Right renal pelvis (tissue), 4 donors: ENCODE measurements at places on chromosomes 3 and 15. TPM values are rescaled to one million over a fixed set of nuclear protein-coding genes. Genes with fewer than 3 reads are reported as not detected.
A peak's percentile ranks its signal among the peaks of the same experiment; 100 is the strongest.

GRCh38 chr3:126540342-126540849, 16.4 kb downstream of the CHST13 start:
- DNase-seq, result no peak

- DNase-seq, result no peak
Measured at GRCh38 chr3:37824090-37824953, 37.4 kb upstream of the CTDSPL start.

DNA sequence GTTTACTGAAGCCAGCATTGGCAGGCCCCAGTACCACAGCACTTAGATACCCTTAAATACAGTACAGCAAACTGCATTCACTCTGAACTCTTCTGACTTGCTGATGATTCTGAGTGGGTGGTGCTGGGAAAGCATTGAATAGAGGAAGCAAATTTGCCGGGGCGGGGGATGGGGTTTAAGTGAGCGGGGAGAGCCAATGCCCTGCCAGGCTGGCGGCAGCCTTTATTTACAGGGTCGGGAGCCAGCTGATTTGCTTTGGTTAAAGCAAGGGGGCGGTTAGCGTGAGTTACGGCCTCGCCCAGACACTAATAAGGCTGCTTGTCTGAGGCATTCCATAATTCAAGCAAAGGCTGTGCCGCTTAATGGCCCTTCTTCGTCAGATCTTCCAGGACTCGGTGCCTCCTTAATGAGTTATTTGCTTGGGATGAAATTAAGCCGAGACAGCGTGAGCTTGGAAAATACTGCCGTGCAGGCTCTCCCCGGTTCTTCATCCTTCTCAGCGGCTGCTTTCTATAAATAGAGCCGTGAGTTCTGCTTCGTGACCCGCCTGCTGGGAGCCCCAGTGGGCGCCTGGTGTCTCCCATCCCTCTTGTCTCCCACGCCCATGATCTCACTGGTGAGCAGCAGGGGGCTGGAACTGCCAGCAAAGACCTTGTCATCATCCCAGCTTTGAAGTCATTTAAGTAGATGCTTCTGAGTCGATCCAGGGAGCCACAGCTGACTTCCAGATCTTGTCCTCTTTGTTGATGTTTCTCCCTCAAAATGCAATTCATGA, 25.8 kb downstream of the SPSB4 start:
- peak; percentile 74 for DNase-seq

- DNase-seq, result no peak
Measured at GRCh38 chr3:185960522-185961288, 22.9 kb upstream of the TRA2B start.

The CAND2 gene
- polyA plus RNA-seq, result 8.8 TPM

The RYR3 gene
- polyA plus RNA-seq, result 7.1 TPM

The ZNF385D gene
- polyA plus RNA-seq, result 20.1 TPM
